ENCODE measurements at places on chromosomes 11 and 22.

DNA sequence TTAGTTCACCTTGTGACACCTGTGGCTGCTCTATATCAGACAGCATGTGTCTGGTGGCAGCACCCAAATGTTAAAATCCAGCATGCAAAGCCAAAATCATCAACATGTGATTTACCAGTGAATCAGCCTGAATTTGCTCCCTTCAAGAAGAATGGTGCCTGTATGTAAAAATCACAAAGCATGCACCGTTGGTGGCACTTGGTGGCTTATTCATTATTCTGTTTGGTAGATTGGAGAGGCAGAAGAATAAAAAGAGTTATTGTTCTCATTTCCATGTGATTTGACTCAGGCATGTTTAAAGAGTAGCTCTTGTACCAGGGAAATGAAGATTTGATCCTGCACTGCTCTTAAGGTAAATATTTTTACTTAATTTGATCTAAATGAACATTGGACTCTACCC is 143.9 kb upstream of the MPPED2 start:
- DNase-seq = no peak

GRCh38 chr11:2443406-2443805 is 908 bp downstream of the TRPM5 start:
- DNase-seq = no peak

- DNase-seq = no peak
Observed at GRCh38 chr11:29963036-29963435, 53.8 kb downstream of the KCNA4 start.

DNA sequence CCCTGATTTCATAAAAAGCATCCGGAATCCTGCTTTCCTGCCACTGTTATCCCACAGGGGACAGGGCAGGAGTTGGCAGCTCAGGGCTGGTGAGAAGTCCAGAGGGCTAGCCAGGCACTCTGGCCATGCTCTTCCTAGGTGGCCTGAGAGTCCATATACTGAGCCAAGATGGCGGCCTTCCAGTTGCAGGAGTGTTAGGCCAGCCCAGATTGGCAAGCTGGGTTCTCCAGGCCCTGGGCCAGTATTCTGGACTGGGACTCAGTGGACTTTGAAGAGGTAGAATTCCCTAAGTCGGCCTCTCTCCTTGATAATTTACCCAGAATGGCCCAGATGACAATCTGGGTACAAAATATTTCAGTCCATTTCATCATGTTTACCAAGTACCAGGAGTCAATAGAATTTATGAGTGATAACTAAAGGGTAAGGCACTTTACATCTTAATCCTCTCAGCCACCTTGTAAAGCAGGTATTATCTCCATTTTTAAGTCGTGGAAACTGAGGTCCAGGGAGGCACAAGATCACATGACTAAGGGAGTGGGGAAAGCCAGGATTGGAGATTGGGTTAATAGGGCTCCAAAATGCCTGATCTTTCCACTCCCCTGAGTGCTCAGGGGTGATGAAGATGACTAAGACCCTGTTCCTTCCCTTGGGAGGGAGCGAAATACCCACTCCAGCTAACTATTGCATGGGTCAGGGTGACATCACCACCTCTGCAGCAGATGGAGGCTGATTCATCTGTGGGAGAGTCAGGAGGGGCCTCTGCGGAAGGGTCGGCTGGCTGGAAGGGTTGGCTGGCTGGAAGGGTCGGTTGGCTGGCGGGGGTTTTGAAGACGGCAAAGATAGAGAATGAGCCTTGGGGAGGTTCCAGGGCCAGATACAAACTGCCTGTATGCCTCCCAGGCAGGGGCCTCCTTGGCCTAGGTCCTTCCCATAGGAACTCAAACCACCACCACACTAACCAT is 1.2 kb upstream of the MICALL1 start:
- DNase-seq = peak; percentile 45

DNA sequence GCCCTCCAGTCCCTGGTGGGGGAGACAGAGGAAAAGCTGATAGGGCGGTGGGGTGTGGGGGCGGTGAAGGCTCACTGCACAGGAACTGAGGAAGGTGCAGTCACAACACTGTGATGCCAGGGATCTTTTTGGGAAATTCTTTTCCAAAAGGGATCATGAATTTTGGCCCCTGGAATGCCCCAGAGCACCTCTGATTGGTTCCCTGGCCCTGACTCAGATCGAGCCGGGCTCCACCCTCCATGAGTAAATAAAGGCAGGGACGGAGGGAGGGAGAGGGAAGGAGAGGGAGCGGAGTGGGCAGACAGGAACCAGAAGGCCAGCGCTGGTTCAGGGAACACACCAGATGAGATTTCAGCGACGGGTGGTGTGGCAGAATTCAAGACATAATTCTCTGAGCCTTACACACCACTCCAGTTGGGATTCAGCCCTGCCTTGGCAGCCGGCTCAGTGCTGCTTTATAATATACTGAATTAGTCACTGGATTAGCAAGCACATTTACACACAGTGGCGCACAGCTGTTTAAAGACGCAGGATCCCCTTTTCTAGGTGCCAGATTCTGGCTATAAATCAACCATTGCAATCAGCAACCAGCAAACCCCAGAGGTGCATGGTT is 80.3 kb downstream of the ETS1 start:
- no peak for DNase-seq

- DNase-seq = no peak
Observed at GRCh38 chr11:86990515-86990914, 35.3 kb upstream of the FZD4 start.

DNA sequence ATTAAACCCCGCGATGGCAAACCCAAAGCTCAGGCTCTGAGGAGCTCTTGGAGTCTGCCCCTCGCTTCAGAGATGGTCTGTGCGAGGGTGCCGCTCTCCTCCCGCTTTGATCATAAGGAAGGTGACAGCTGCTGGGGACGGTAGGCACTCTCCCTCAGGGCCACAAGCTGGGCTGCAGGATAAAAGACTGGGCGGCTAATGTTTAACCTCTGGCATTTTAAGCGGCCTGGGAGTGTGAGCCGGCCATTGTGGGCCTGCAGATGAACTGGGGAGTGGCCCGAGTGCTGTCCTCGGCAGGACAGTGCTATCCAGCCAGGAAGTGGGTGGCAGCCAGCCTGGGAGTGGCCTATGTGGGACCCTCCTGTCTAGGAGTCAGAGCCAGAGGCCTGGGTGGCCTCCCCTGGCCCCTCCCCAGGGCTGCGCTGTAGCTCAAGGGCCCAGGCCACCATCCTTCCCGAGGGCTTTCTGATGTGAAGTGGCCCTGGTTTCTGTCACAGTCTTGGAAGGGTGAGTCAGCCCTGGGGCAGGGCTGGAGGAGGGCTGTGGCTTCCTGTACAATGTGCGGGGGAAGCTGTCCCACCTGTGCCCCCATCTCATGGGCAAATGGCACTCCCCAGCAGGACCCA is 58.7 kb upstream of the PRODH start:
- no peak for DNase-seq

DNA sequence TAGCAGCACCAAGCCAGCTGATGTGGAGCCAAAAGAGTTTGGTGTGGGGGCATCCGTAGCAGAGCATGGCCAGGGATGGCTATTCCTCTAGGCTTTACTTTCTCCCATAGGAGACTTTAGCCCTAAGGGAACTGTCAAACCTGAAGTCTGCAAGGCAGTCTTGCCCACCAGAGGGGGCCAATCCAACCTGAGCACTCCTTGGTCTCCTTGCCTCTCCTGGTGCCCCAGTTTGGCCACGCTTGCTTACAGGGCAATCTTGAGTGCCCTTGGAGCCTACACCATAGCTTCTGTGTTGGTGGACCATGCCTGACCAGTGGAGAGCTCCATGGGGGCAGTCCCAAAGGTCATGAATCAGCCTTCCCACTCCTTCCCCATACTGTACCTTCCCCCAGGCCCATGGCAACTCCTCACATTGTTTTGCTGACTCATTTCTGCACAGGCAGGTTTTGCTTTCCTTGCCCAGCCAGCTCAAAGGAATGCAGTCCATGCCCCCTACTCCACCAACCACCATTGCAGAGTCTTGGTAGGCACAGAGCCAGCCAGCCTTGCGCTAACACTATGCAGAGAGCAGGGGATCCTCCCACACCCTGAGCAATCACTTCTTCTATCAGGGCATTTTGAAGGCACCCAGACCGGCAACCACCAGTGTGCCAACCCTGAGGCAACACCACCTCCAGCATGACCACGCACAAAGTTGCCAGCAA is 1421.2 kb upstream of the RAG2 start:
- no peak for DNase-seq

DNA sequence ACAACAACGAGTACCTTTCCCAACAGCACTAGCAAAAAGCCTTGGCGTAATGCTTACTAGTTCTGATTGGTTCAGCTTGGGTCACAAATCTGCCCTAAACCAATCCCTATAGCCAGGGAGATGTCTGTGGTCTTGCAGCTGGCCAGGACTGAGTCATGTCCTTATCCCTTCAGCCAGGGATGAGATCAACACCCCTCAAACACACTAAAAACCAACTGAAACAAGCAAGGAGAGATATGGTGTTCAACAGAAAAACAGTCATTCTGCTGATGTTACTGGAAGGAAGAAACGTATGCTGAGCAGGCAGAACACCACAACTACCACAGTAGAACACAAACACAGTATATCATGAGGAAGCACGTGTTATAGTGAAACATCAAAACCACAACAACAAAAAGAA is 375.6 kb downstream of the LARGE1 start:
- DNase-seq = no peak

GRCh38 chr11:130178441-130179339 is 19.1 kb downstream of the ST14 start:
- DNase-seq = no peak
